Type B pancreatic cell (in vitro differentiated cells): ENCODE measurements at places on chromosomes 3 and 15.

DNA sequence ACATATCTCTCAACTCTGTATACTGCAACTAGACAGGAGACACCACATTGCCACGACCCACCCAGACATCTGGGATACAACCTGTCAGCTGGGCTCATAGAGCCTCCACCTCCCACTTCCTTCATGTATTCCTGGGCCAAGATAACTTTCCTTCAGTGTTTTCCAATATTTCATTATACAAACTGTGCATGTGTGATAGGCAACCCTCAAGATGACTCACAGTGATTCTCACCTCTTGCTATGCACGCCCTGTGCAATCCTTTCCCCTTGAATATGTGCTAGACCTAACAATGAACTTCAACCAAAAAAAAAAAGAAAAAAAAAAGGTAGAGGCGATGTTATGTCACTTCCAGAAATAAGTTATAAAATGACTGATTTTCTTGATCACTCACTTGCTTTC, 138.0 kb upstream of the ALCAM start:
- no peak for DNase-seq

DNA sequence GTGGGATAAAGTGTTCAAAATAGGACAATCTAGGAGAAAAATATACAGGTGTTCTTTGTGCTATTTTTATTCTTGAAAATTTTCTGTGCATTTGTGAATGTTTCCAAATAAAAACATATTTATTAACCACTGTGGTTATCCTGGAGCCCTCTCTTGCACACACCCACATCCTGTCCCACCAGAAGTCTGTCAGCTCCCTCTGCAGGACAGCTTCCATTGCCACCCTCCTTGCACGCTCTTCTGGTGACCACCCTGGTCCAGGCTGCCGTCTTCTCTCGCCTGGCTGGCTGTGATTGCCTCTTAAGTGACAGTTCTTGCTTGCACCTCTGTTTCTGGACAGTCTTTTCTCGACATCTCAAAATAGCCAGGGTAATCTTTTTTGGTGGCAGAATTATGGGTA, 394.0 kb downstream of the LRTM1 start:
- DNase-seq, result no peak

GRCh38 chr3:2898591-2899353, 211.4 kb downstream of the IL5RA start:
- DNase-seq, result no peak

GRCh38 chr3:52144796-52145735, 9.2 kb downstream of the POC1A start:
- no peak for DNase-seq

GRCh38 chr3:65412588-65412987, 626.1 kb downstream of the MAGI1 start:
- no peak for DNase-seq
